ENCODE measurements at places on chromosomes 5 and 9. TPM values are rescaled to one million over a fixed set of nuclear protein-coding genes. Genes with fewer than 3 reads are reported as not detected.

DNA sequence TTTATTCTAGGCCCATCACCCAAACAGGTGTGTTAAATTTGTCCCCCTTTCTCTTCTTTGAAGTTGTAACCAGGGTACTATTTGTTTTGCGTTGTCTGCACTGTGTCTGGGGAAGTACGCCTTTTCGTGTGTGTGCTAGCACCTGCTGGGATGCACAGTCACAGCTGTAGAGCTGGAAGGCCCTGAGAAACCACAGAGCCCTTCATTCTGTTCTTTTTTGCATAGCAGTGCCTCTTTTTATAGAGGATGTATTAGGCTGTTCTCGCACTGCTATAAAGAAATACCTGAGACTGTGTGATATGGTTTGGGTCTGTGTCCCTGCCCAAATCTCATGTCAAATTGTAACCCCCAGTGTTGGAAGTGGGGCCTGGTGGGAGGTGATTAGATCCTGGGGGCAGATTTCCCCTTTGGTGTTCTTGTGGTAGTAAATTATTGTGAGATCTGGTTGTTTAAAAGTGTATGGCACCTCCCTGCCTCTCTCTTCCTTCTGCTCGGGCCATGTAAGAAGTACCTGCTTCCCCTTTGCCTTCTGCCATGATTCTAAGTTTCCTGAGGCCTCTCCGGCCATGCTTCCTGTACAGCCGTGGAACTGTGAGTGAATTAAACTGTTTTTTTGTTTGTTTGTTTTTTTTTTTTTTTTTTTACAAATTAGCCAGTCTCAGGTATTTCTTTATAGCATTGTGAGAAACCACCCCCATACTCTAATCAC, 14.0 kb downstream of the SEC61B start:
- no peak for DNase-seq
- H3K4me1 ChIP-seq: peaks cover 24% of the 10 kb centered on the region
- H3K27ac ChIP-seq: peak overlapping the region; percentile 90
- H3K4me3 ChIP-seq: peak overlapping the region; percentile 66
- peaks cover 39% of the 10 kb centered on the region for H3K36me3 ChIP-seq

GRCh38 chr5:64213011-64213410, 47.4 kb downstream of the RNF180 start:
- no peak overlapping the region for H3K27ac ChIP-seq
- H3K4me3 ChIP-seq: no peak overlapping the region
- H3K4me1 ChIP-seq: no peaks in the 10 kb centered on the region
- H3K27me3 ChIP-seq: no peaks in the 10 kb centered on the region
- no peak for DNase-seq

The PAPPA gene
- total RNA-seq: not detected

DNA sequence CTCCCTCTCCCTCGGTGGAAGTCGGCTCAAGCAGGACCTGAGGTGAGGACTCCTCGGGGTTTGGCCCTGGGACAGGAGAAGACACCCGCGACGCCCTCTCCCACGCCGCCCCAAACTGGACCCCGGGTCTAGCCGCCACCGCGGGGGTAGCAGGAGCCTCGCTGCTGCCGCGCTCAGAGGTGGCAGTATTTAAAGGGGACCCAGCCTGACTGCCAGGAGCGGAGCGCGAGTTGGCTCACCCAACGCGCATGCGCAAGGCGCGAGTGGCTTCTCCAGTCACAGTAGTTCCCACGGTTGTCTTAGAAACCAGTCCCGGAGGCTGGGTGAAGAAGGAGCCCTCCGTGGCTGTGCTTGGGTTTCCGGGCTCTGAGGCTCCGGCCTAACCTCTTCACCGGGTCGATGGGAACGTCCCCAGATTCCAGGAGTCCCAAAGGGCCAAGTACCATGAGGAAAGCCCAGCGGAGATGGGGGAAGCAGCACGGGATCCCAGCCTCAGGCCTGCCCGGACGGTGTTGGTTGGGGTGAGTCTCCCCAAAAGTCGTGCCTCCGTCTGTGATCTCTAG, 477.8 kb downstream of the SPATA31A7 start:
- no peak overlapping the region for H3K27ac ChIP-seq
- H3K4me3 ChIP-seq: no peak overlapping the region
- H3K27me3 ChIP-seq: no peaks in the 10 kb centered on the region
- H3K4me1 ChIP-seq: no peaks in the 10 kb centered on the region
- peaks cover 18% of the 10 kb centered on the region for H3K36me3 ChIP-seq
- no peak for DNase-seq

The NOXA1 gene
- total RNA-seq: 0.33 TPM

GRCh38 chr5:101543780-101544179, 640.7 kb upstream of the ST8SIA4 start:
- DNase-seq: no peak
- no peak overlapping the region for H3K27ac ChIP-seq
- H3K4me1 ChIP-seq: no peaks in the 10 kb centered on the region
- H3K36me3 ChIP-seq: no peaks in the 10 kb centered on the region

GRCh38 chr5:80041527-80041926, 6.4 kb downstream of the THBS4 start:
- H3K4me3 ChIP-seq: no peak overlapping the region
- no peak for DNase-seq
- no peaks in the 10 kb centered on the region for H3K4me1 ChIP-seq
- H3K27ac ChIP-seq: no peak overlapping the region
- H3K27me3 ChIP-seq: peaks cover 38% of the 10 kb centered on the region

All from natural killer cell treated with Interleukin-12 subunit alpha and Interleukin-12 subunit beta and Interleukin-15 and Interleukin-18, amount 100 ng/mL, for 72 hours (primary cell).